ENCODE measurements at places on chromosomes 4 and X.

DNA sequence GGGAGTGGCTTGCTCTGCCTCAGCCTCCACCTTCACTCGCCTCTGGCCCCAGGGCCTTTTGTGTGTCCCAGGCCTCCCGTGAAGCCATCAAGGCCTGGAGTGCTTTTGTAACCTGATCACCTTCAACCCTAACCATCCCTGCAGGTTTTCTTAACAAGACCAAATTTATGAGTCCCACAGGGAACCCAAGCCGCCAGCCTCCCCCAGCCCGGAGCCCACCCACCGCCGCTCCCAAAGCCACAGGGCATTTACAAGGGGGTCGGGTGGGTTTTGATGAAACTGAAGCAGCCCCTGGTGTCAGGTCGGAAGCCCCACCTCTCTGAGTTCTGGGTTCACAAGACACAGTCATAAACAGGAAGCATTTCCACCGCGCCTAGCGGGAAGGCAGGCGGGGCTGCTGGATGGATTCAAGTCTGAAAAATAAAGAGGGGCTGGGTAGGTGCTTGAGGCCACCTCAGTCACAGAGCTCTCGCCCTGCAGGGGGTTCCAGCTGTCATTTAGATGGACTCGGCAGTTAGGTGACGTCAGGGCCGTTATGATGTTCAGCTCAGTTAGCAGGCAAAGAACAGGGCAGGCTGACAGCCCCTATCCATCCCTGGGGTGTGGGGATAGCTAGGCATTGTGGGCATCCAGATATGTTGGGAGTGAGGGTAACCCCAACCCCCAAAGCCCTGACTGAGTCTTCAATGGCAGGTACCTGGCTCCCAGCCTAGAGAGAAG lies 128.5 kb downstream of the BCOR start:
- no peak for DNase-seq

GRCh38 chrX:44914532-44915198 lies 41.7 kb downstream of the KDM6A start:
- no peak for DNase-seq

GRCh38 chr4:73690051-73690738 lies 50.2 kb upstream of the CXCL8 start:
- no peak for DNase-seq

GRCh38 chrX:3440981-3441380 lies 94.5 kb upstream of the MXRA5 start:
- no peak for DNase-seq

DNA sequence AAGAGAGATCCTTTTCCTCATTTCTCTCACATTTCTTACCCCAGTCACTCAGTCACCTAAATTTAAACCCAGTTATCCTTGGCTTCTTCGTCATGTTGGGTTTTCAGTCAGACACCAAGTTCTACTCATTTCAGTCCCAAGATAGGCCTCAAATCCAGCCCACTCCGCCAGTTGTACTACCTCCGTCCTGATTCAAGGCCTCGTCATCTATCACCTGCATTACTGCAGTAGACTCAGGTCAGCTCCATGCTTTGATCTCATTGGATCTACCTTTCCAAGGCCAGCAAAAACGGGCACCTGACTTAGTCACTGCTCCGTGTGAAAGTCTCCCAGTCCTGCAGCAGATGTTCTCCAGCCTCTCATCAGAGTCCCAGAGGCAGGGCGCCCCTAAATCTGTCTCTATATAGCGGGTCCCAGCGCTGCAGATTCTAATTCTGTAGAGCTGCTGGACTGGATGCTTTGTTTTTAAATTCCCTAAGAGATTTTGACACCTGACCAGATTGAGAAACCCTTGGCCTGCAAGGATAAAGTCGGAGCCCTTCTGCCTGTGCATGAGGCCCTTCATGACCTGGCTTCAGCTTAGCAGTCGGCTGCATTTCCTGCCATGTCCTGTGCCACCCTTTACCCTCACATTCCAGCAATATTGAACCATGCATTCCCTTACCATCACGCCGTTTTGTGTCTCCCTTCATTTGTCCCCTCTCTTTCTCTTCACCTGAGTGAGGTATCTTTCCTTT lies 53.7 kb downstream of the ZFX start:
- DNase-seq = no peak

GRCh38 chr4:41613821-41614220 lies 75.9 kb downstream of the LIMCH1 start:
- no peak for DNase-seq

GRCh38 chr4:41930139-41930831 lies 4.9 kb upstream of the TMEM33 start:
- DNase-seq = no peak

DNA sequence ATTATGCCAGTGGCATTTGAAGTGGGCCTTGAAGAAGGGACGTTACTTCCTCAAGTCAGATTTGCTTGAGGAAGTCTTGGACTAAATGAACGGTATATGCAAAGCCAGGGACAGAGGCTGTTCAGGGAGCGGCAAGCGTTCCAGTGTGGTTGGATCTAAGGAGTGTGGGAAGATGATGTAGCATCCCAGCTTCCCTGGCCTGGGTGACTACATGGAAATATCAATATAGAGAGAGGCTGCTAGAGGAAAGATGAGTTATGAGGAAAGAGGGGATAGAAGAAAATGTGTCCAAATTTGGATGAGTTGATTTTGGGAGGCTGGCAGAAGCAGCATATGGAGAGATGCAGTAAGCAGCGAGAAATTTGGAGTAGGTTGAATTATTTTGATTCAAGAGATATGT lies 432.5 kb upstream of the TENM3 start:
- no peak for DNase-seq

DNA sequence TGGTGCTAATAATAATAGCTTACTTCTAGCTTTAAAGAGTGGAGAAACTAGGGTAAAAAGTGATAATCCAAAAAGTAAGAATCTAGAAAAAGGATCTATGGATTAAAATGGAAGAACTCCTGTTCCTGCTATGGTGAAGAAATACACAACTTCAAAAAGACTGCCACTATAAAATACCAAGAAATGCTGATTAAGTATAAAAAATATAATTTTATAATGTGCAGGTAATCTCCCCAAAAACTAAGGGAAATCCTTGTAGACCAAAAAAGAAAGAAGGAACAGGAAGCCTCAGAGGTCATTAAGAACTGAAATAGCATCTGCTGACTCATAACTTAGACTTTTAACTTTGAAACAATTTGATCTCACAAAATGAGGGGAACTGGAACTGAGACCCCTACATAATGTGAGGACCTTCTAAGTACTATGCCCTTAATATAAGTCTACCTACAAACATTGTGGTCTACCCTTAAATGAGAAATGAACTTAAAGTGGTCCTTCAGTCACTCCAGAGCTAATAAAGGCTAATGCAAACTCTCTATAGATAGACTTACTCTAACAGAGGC lies 50.6 kb upstream of the SRPX start:
- DNase-seq = no peak

DNA sequence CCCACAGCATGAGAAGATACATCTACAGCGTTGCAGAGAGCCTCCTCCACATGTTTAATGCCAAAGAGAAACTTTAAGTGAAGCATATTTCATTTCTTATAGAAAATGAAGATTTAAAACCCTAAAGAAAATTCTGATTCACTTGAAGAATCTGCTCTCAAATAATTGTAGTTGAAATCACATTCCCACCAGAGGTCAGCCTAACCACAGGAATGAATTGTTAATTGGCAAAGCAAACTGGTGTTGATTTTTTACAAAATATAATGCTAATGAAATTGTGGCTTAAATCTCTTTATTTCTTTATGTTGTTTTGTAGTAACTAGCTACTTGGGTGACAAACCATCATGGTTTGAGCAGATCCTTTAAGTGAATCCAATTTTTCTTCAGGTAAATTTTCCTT lies 31.1 kb upstream of the WDR17 start:
- no peak for DNase-seq

GRCh38 chr4:165418073-165418472 lies 39.3 kb downstream of the CPE start:
- no peak for DNase-seq

- DNase-seq = no peak
These were observed 23.0 kb downstream of the GABRA3 start for GRCh38 chrX:152428120-152428519.

Data from activated T-helper 1 cell treated with anti-CD3 and anti-CD28 coated beads, Interleukin-2, amount 50 U/mL, for 16 hours (primary cell).